NCI-H146 (cell line): ENCODE measurements at places on chromosomes 6 and 20.

DNA sequence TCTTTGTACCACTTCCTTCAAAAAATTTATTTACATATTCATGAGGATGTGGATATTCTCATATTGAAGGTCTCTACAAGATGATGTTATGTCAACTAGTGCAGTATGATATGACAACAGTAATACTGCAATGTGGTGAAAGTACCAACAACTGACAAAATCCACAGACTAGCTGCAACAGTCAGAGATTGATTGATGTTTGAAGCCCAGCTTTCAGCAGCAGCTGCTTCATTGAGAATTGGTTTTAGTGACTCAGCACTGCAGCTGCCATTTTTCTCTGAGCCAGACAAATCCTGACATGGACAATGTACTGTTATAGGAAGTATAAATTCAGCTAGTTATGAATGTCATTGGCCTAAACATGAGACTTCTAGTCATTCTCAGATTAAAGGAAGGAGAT, 53.8 kb downstream of the PKIB start:
- peak; percentile 60 for DNase-seq

- DNase-seq, result no peak
Measured at GRCh38 chr6:111411046-111411445, 72.0 kb downstream of the REV3L start.

- DNase-seq, result no peak
Measured at GRCh38 chr20:58485393-58485792, 29.8 kb downstream of the APCDD1L start.

- DNase-seq, result no peak
Measured at GRCh38 chr20:24783631-24784492, 165.2 kb upstream of the CST7 start.

- peak; percentile 84 for DNase-seq
Measured at GRCh38 chr6:42142118-42142835, at the start of gene C6orf132. Gene C6orf132, minus strand, starts transcription at chr6:42142620. Its CDS starts 176 bp downstream, at chr6:42142444.

DNA sequence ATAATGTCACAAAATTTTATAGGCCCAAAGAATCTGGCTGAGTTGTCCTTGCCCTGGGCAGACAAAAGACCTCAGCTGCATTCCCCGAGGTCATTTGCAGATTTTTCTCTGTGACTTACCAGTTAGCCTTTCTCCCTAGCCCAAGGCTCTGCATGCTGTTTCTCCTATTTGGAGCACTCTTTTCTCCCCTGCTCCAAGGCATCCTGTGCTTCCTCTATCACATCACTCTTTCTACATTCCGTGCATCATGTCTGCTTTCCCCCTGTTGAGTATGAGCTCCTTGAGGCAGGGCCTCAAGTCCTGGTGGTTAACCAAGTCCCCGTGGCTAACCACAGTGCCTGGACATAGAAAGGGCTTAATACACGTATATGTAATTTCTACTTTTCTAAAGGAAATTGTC, 593 bp upstream of the GSTA3 start:
- DNase-seq, result no peak

DNA sequence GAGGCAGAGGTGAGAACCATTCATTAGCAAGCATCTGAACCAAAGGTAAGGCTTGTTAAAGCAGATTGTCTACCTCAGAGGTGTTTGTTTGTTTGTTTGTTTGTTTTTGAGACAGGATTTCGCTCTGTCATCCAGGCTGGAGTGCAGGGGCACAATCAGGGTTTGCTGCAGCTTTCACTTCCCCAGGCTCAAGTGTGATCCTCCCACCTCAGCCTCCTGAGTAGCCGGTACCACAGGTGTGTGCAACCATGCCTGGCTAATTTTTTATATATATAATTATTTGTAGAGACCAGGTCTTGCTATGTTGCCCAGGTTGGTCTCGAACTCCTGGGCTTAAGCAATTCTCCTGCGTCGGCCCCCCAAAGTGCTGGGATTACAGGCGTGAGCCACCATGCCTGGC, 17.2 kb downstream of the CYP39A1 start:
- DNase-seq, result no peak

GRCh38 chr6:116008470-116009243, 52.0 kb downstream of the FRK start:
- DNase-seq, result peak; percentile 14

- peak; percentile 94 for DNase-seq
Measured at GRCh38 chr20:32091888-32092346, 17.6 kb upstream of the TM9SF4 start.
